ENCODE measurements at places on chromosomes 2 and 18. TPM values are rescaled to one million over a fixed set of nuclear protein-coding genes. Genes with fewer than 3 reads are reported as not detected.

The TUBA3E gene
- total RNA-seq: not detected

The KIF3C gene
- 14.9 TPM for total RNA-seq

The TWIST2 gene
- total RNA-seq: 1.1 TPM

The SCN9A gene
- total RNA-seq: 9.0 TPM

DNA sequence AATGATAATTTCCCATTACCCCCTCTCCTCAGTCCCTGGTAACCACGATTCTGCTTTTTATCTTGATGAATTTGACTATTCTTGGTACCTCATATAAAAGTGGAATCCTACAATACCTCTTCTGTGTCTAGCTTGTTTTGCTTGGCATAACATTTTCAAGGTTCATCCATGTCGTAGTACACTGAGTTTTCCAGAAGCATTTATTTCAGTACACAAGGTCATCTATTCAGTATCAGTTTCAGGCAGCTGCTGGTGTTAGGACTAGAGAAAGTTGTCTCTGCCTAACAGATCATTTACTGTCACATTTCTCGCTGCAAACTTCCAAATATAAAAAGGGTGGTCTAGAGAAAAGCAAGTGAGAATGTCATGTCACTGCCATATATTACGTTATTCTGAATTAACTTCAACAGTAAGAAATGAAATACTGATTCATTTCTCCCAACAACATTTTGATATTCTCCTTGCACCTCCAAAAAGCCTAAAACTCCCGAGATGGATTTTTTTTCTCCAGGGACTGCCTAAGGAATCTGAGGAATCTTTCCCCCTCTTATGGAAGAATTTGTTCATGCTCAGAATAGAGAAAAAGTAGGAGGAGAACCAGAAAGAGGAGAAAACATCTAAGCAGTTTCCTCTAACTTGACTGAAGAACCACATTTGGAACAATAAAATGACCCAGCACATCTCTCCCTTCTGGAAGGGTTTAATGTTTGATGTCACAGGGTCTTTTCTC is 36.0 kb downstream of the CDK15 start:
- DNase-seq: no peak

DNA sequence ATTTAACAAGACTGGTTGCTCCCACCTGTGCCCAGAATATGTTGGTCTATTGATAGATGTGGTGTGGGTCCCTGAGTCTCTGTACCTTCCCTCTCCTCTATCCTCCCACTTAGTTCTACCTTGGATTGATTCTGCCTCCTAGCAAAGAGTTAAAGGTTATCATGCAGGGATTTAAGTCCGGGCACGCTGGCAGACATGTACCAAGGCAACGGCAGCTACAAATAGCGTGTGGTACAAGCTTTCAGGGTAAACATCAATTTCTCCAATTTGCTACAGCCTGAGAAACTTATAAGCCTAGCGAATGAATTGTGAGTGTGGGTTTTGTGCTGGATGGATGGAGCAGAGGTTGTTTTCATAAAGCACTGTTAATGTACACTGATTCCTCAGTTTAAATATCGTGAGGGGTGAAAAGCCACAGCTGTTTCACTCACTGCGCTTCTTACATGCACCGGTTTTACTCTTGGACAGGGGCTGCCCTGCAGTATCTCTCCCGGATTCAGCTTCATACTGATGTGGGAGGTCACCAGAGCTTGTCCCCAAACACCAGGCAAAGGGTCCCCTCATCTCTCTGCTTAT is 289.8 kb downstream of the ICOS start:
- no peak for DNase-seq

DNA sequence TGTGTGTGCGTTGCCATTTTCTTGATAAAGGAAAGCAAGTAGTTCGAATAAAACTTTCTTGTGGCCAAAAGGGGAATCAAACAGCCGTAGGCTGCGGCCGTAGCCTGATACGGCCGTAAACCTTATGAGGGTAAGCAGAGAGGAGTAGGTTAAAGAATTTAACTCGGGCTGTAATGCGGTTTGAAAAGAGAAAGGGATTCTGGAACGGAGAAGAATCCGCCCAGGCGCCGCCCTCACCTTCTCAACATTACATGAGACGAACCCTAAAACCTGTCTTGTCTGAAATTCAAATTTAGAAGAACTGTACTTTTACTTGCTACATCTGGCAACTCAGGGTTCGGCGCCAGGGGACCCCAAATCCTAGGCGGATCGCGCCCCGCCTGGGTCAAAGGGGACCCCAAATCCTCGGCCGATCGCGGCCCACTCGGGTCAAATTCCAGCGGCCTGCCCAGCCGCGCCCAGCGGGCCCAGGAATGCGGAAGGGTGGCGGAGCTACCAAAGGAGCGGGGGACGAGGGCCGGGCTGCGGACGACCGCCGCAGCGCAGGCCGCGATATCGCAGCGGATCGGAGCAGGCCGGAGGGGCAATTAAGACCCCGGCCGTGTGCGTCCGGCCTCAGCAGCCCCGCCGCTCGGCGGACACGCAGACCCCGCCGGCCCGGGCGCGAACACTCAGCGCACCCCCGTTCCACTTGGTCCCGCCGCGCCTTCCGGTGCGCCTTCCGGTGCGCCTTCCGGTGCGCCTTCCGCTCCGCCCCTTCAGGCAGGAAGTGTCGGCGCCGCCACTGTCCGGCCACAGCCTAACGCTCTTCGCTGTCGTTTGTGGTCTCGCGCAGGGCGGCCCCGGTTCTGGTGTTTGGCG is at the start of gene MYL12B:
Gene MYL12B (plus strand): TSS at position 761 of the 861 bp plus-strand sequence. CDS start 10,766 bp downstream, outside the sequence.
- DNase-seq: peak; percentile 93

Data from mucosa of descending colon (tissue), 3 donors.